ENCODE measurements at places on chromosomes 7 and 10.

DNA sequence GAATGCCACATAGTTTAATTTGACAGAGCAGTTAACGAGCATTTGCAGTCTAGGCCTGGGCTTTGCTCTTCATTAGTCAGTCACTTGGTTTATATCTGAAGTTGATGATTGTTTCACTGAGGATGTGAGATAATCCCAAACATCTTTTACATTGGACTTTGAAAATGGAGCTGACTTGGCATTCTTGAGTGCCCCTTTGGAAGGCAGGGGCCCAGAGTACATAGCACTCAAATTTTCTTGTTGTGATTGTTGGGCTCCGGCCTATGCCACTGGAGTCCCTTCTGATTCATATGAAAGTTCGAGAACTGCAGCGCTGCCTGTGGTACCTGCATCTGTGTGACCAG, 21.9 kb downstream of the DNAJB6 start:
- no peak for DNase-seq

GRCh38 chr7:10483671-10484070, 490.0 kb upstream of the PHF14 start:
- DNase-seq: no peak

GRCh38 chr7:45033261-45033930, 33.4 kb downstream of the CCM2 start:
- no peak for DNase-seq

DNA sequence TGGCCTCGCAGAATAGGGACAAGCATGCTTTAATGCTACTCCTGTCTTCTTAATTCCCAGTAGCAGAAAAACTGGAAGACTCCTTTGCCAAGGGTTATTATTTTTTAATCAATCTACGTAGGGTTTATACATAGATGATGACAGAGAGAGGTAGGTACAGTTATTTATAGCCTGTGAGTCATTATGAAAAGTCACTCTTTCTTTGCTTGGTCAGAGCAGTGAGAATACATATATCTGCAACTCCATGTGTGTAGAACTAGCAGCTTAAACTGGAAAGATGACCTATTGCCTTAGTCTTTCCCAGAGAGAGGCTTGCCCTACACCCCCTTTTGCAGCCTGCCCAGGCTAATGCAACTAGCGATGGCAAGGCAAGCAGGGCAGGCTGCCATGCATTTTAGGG, 1050.6 kb downstream of the NRG3 start:
- no peak for DNase-seq

DNA sequence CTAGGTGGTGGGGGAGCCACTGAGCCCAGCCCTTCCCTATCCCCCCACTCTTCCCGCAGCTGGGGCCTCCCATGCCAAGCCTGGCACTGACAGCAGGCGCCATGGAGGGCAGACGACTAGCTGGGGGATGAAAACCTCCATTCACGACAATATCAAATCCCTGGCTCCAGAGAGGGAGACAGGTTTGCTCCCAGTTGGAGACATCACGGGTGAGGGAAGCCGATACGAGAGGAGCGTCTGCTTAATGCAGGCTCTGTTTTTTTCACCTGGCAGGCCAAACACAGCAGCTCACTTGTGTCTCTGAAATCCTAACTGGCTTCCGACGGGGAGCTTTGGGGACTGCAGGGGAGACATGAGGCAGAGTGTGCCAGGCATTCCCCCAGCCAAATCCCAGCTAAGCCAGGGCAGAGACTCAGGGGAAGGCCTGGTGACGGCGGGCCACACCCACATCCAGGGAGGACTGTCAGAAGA, 307.4 kb upstream of the ZMIZ1 start:
- no peak for DNase-seq

DNA sequence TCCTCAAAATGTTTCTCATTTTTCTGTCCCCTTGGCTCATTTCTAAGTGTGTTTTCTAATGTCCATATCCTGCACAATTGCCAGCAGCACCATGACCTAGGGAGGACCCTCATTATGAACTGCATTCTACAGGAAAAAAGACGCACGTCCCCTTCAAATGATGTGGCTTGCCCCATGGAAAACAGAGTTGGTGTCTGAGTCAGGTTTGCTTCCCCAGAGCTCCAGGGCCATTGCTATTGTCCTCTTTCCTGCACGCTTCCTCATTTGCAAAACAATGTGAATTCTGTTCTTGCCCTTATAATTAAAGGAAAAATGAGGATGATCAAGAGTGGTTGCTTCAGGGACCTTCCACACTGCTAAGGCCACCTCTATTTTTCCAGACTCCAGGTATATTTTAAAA, 14.7 kb upstream of the ASB4 start:
- DNase-seq: no peak

GRCh38 chr7:44307301-44307900, 18.0 kb downstream of the CAMK2B start:
- DNase-seq: no peak

GRCh38 chr10:78224602-78225001, 190.9 kb downstream of the RPS24 start:
- DNase-seq: no peak

DNA sequence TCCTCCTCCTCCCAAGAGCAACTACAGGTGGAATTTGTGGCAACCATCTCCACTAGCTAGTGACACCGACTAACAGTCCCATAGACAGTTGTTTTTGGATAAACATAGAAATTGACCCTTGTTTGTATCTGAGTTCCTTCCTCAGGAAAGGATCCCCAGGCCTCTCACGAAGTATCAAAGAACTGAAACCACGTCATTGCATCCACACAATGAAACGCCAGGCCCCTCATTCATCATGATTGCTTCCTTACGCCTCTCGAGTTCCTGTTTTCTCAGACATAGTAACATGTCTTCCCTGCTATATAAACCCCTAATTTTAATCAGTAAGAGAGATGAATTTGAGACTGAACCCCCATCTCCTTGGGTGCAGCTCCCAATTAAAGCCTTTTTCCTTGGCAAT, 18.1 kb downstream of the SLC35G1 start:
- DNase-seq: no peak

- DNase-seq: no peak
Measured at GRCh38 chr7:135753616-135754413, 5.2 kb upstream of the FAM180A start.

GRCh38 chr7:146054909-146055308, 61.7 kb upstream of the CNTNAP2 start:
- DNase-seq: no peak

DNA sequence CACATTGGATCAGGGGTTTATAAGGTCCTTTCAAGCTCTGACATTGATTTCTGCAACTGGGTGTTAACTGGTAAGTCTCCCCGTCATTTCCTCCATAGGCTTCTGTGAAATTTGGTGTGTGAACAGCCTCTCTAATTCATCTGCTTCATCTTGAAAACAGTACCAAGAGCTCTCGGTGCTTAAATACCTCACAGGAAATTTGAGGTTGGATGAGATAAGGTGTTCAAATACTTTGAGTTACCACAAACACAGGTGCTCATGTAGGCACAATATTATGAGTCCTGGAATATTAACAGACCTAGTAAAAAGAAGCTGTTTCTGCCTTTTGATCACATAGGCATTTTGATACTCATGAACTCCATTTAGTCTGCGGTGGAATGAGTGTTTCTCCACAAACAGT, 85.2 kb downstream of the RTKN2 start:
- DNase-seq: no peak

DNA sequence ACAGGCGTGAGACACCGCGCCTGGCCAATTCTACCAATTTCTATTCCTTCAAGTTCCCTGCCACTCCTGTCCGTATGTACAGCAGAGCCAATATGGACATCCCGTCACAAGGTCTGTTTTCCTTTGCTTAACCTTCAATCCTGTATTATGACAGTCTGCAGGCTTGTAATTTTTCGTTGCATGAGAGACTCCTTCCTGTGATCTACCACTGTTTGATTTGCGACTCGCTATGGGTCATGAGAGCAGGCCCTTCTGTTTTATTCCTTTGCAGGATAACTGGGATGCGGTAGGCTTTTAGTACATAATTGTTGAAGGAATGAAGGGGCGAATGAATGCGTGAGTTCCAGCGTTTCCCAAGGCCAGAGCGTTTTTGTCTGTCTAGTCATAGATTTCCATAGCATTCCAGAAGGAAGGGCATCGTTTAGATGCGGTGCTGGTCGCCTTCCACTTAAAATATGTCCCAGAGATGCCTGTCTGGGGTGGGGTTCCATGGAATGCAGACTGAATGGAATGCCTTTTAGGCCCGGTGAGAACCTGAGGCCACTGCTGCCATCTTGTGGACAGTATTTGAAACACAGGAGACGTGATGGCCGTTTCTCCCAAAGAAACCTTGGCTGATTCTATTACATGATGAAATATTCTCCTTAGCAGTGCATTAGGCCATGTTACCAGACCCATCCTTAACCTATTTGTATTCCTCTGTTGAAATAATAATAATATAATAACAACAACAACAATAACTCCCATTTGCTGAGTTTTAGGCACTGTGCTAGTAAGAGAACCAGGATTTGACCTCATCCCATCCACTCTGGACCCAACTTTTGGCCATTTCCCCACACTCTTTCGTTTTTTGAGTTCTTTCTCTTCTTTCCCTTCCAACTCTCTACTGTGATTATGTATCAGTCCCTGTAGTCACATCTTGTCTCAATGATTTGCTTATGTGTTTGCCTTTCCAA, 193.2 kb downstream of the MYOF start:
- DNase-seq: peak; percentile 29

- DNase-seq: no peak
Measured at GRCh38 chr7:3683546-3684539, 382.8 kb downstream of the SDK1 start.

- DNase-seq: no peak
Measured at GRCh38 chr7:22783421-22783820, 39.2 kb downstream of the TOMM7 start.
